ENCODE measurements at places on chromosomes 6 and 20.

DNA sequence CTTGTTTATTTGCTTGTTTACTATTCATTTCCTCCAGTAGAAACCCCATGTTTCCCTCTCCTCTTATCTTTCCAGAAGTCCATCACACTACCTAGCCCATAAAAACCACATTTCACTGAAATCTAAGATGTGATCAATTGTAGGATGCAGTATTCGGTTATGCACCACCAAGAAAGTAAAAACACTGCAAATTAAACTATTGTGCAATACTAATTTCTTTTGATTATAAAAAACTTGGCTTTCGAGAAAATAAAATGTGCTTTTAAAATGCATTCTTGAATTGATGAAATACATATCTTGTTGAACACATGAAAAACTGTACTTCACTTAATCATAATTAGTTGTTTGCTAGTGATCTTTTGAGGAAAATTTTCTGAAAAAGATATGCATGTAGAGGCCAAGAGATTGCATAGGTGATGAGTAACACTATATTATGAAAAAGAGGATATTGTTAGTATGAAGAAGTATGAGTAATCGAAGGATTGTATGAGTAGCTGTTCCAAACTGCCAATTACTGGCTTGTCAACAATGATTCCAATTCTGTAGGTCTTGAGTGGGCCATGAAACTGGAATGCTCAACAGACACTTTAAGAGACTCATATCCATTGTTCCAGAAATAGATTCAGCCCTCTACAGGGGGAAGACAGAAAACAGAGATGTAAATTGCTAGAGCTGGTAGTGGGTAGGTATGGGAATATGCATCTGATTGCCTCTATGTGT lies 79.7 kb downstream of the RNF217 start:
- DNase-seq = no peak

GRCh38 chr6:99668036-99668705 lies 61.5 kb downstream of the PRDM13 start:
- no peak for DNase-seq

DNA sequence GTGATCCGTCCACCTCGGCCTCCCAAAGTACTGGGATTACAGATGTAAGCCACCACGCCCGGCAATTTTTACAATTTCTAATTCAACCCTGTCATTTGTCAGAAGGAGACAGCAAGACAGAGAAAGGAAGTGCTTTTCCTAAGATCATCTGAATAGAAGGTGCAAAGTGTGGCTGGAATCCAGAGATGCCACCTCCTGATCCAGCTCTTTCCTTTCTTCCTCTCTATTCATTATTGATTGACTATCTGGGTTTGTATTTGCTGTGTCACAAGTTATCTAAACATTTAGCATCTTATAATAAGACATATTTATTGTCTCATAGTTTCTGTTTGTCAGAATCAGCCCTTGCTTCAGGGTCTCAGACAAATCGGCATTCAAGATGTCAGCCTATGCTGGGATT lies 217.7 kb downstream of the BCAS1 start:
- DNase-seq = no peak

DNA sequence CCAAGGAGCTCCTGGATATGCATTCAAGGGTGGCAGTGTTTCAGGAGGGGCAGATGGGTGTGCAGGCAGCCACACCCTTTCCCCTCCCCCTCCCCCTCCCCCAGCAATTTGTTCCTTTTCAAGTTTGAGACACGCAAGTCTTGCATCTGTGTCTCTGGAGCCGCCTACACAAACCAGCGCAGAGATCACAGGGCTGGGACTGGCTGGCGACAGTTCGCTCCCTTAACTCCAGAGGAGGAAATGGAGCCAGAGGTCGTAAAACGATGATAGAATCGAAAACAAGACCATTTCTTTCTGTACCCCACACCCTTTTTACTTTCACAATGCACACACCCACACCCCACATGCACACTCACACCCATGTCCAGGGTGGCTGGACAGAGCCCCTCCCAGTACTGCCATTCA lies 163.1 kb downstream of the LY86 start:
- DNase-seq = peak; percentile 59

DNA sequence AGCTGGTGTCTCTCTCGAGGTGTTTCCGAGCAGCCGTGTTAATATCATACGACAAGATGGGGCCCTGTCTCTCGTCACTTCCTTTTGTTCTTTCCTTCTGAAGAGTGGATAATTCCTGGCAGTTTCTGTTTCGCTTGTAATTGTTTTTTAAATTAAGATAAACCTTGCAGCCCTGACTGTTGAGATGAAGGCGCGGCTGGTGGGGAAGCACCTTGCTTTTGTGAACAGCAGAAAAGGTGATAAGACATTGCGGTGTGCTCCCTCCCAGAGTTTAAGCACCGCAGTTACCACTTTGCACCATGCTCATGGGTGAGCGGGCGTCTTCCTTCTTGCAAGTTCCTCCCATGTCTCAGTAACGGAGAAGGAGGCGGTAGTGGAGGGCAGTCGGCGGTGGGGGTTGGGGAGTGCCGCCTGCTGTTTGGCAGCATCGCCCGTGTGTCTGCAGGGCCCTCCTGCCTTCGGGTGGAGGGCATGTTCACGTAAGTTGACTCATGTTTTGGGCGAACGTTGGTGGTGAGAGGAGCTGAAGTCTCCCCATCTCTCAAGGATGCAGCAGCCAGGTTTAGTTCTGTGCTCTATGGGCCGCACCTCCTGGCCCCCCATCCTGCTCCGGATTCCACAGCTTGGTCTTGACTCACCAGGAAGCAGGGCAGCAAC lies 345.9 kb downstream of the TAF4 start:
- DNase-seq = peak; percentile 56

- DNase-seq = no peak
These were observed 2.8 kb upstream of the ZNF512B start for GRCh38 chr20:63972312-63973159.

GRCh38 chr6:36636687-36637418 lies 41.7 kb upstream of the CDKN1A start:
- DNase-seq = no peak

DNA sequence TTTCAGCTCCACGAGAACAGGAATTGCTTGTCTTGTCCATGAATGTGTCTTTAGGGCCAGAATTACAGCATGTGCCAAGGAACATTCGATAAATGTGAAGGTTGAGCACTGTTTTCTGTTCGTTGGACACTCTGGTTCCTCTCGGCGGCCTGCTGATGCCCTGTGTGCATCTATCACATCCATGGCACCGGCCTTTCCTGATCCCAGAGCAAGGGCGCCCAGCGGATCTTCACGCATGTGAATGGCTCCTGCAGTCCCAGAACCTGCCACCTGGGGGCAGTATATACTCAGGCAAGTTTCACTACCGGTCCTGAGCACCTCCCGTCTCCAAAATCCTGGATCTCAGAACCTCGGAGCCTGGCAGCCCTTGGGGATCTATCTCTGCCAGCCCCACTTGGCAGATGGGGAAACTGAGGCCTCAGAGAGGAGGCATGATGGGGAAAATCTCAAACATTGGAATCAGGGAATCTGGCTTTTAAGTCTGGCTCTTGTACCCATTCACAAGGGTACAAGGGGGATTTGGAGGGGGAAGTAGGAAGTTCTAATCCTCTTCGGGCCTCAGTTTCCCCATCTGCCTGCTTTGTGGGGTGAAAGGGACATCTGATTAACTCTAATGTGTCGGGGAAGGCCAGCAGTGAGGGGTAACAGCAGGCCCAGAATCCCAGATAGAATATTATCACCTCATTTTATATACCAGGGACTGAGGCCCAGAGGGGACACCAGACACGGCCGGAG lies 4.3 kb upstream of the CEBPB start:
- peak; percentile 94 for DNase-seq

GRCh38 chr20:47951521-47951971 lies 166.3 kb upstream of the SULF2 start:
- no peak for DNase-seq

DNA sequence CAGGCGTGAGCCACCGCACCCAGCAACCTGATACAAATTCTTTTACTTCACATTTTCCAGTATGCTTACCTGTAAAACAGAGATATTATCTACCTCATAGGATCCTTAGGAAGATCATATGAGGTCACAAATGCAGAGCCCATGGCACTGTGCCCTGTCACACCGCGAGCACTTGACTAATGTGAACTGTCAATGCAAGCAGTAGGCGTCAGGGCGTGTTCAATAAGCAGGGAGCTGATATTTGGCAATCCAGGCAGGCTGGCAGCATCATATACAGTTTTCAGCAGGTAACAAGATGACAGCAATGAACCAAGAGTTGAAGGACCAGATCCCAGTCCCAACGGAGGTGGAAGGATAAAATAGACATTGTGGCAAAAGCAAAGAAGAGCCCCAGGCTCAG lies 14.6 kb upstream of the ARID1B start:
- no peak for DNase-seq

GRCh38 chr6:157657754-157658153 lies 165.3 kb upstream of the SNX9 start:
- DNase-seq = no peak

DNA sequence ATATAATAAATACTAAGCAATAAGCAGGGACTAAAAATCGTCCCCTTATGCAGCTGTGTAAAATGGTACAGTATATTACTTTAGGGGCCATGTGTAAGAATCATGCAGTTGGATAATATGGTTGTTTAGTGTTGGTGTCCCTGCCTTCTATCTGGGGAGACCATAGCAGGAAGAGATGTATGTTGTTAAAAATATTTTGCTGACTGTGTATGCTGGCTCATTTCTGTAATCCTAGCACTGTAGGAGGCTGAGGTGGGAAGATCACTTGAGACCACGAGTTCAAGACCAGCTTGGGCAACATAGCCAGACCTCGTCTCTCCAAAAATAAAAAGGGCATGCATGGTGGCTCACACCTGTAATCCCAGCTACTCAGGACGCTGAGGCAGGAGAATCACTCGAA lies 5.6 kb downstream of the PANK2 start:
- DNase-seq = no peak

DNA sequence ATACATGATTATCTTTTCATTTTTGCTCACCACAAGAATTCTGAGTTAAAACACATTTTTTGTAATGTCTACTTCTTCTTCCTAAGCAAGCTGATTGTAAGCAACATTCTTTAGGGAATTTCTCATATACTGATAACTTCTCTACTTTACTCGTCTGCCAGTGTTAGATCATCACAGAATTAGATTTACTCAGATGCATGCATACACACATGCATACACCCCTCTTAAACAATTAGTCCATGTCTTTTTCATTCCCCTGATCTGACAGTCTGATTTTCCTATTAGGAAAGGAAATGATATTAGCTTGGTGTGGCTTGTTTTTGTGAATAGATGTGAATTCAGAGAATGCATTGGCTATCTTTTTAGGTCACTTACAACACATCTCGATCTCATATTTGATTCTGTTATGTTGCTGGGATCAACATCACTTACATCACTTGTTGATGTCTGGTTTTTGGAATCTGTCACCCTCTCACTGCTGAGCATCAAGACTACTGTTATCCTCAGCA lies 91.4 kb downstream of the FIG4 start:
- no peak for DNase-seq

GRCh38 chr20:19625426-19625825 lies 132.6 kb upstream of the RIN2 start:
- no peak for DNase-seq

DNA sequence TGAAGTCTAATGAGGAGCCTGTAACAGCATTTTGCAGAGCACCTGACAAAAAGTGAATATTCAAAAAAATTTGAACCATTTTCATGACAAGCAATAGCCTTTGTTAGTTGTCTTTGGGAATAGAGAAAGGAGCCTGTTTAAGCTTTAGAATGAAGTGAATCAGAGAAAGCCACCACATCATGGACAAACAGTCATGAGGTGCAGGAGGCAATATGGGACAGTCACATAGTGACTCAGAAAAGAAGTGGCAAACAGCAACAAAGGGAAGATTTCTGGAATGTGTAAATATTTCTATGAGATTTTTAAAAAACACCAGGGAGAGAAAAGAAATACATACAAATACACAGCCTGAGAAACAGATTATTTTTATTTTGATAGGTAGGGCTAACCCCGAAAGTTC lies 6.6 kb downstream of the KLHL31 start:
- DNase-seq = no peak

GRCh38 chr20:44756011-44756688 lies 10.5 kb downstream of the KCNK15 start:
- no peak for DNase-seq

DNA sequence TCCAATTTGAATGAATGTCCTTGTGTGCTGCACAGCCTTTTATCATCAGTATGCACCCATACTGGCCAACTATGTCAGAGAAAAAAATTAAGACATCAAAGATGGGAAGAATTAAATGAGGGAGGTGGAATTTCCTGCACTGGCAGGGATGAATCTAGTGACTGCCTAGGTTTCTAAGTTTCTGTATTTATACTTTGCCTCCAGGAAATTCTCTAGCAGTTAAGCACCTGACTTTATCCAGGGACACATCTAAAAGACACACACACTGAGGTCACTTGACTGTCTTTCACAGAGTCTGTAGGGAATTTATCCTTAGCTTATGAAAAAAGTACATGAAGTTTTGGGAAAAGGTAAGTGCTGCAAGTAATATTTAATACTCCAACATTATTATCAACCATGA lies 636.5 kb upstream of the PTCHD4 start:
- DNase-seq = no peak

DNA sequence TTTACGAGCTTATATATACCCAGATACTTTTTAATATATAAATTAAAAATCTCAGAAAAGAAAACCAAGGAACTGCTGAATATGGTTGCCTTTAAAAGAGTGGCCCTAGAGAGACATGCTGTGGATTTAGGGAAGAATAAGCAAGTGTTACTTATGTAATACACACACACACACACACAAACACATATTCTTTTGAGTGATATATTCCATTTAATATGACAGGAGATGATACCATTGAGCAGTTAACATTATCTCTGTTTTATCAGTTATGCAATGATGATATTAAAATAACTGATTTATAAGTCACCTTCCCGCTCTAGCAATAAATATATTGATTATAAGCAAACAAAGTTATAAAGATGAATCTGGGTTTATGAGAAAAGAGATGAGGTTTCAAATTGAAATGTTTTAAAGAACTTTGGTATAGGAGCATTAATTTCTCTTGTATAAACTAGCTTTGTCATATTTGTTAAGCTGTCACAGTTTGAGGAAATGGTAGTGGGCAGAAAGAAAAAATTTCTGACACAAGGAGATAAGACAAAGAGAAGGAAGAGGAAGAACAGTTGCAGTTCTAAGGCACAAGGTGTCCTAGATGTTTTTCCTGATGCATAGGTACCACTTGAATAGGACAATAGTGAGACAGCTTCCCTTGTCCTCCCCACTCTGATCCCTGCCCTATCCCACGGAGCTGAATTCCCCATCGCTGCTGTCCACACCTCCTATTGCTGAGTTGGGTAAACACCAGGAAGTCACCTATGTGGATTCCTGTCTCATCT lies 26.4 kb downstream of the GPX5 start:
- DNase-seq = no peak

GRCh38 chr6:116100419-116101301 lies at the start of gene NT5DC1:
Gene NT5DC1, plus strand, starts transcription at chr6:116100853. Its CDS starts 78 bp downstream, at chr6:116100931.
- DNase-seq = peak; percentile 91

Measured in stimulated activated CD4-positive, alpha-beta T cell treated with anti-CD3 and anti-CD28 coated beads, Interleukin-15, amount 100 ng/mL, for 24 hours (primary cell).